CD4-positive, alpha-beta T cell treated with Interleukin-6 for 4 hours (primary cell): ENCODE measurements at places on chromosomes 7 and 10.

- DNase-seq: no peak
Observed at GRCh38 chr7:85324145-85324799, 137.4 kb upstream of the SEMA3D start.

DNA sequence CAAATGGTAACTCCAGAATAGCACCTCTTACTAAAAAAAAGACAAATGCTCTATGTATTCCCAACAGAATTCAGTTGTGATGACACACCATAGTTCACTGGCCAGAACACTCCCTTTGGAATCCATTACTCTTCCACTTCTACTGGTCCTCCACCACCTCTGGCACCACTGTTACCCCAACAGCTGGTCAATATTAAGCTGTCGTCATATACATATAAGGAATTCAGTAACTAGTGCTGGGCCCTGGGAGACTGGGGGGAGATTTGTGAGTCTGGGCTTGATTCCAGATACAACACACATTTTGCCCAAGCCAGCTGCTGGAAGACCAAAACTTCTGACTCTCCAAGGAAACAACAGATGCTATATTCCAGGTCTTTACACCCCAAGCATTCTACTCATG, 26.0 kb upstream of the ITGA8 start:
- no peak for DNase-seq

- DNase-seq: no peak
Observed at GRCh38 chr10:130579913-130580312, 443.7 kb downstream of the GLRX3 start.

GRCh38 chr10:77974396-77975074, 48.0 kb upstream of the DLG5 start:
- no peak for DNase-seq

- no peak for DNase-seq
Observed at GRCh38 chr10:86207226-86207625, 159.4 kb downstream of the GRID1 start.

DNA sequence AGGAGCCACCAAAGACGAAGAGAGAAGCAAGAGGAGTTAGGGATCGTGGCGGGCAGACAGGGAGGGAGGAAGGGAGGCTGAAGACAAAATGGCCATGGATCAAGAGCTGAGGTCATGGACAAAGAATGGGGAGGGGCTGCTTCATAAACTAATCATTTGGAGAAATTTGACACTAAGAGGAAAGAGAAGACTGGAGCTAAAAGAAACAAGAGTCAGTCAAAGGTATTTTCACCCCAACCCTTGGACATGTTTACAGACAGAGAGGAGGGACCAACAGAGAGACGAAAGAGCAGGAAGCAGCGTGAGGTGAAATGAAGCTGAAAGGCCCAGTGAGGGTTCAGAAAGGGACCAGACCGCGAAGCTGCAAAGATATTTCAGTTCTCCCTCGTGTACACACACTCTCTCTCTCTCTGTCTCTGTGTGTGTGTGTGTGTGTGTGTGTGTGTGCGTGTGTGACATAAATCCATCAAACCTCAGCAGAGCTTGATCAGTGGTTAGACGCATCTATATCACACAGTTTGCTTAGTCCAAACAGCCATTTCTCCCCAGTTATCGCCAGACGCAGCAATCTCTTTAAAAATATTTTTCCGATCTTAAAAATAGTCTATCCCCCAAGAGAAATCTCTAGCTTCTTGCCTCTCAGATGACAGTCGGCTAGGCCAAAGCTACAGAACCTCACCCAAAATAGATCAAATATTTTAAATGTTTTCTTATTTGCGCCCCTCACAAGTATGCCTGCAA, 12.5 kb upstream of the CALD1 start:
- no peak for DNase-seq

GRCh38 chr10:55320187-55320700, 519.2 kb upstream of the PCDH15 start:
- no peak for DNase-seq

DNA sequence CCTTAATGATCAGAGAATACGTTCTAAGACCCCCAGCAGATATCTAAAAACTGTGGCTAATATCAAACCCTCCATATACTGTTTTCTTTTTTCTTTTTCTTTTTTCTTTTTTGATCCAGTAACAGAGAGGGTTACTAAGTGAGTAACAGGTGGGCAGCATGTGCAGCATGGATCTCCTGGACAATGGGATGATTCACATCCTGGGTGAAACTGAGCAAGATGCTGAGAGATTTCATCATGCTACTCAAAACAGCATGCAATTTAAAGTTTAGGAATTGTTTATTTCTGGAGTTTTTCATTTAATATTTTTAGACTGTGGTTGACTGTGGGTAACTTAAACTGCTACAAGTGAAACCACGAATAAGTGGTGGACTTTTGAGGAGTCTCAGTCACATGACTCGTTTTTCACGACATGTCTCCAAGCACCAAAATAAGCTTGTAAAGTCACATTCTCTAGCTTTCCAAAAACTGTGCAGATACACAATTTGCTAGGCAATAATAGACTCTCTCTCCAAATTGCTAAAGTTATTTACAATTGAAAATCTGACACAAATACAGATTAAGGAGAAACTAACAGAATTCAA, 716.2 kb downstream of the NXPH1 start:
- no peak for DNase-seq

DNA sequence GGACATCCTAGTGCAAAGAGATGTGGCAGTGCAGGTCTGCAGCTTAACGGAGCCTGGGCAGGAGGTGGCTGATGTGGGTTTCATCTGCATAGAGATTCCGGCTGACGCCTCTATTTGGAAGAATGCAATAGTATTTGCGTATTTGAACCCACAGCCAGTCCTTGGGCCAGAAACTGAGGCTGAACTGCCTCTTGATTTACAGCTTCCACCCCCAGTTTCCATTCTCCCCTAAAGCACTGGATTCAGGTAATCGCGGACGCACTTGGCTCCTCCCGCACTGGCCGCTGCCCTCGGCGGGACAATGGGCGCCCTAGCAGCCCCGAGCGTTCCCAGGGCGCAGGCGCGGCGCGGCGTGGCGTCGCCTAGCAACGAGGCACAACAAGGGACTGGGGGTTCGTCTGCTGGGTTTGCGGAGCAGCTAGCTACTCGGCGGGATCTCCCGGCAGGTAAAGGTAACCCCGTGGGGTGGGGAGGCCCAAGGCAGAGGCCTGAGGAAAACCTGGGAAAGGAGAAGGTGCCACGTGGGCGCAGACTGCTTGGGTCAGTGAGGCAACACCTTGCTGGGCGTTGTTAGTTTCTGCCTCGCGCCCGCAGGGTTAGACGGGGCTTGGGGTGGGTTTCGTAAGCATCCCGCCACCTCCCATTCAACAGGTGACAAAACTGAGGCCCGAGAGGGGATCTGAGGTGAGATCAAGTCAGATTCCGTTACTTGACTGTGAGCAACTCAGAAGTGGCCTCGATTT, at the start of gene ARMC3:
ARMC3 (plus strand) TSS at position 393 of the 743 bp plus-strand sequence. CDS start 3,944 bp downstream, outside the sequence.
- peak; percentile 65 for DNase-seq

- DNase-seq: no peak
Observed at GRCh38 chr7:97457054-97457453, 274.8 kb upstream of the TAC1 start.

GRCh38 chr10:28343252-28343651, 40.4 kb upstream of the MPP7 start:
- DNase-seq: no peak

DNA sequence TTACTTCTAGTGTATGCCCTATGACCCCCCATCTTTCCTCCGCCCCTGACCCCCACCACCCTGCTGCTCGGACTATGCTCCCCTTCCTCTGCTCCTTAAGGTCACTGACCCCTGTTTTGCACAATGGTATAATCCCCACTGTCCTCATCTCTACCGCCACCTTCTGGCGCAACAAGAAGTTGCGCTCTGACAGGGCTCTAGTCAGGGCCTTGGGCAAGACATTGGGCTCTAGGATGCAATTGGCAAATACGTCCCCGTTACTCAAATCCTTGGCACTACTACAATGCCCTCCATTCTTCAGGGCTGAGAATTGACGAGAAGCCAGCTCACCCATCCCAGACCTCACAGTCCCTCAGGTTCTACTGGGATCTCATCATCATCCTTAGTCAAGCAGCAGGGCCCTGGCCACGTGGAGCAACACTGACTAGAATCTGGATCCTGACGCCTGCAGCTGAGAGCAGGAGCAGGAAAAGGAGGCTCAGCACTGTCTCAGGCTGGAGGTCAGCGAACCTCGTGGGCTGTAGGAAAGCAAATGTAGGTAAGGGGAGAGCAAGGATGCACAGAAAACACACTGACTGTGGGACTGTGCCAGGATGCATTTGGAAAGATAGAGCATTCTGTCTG, 10.6 kb downstream of the LRIT2 start:
- peak; percentile 30 for DNase-seq

DNA sequence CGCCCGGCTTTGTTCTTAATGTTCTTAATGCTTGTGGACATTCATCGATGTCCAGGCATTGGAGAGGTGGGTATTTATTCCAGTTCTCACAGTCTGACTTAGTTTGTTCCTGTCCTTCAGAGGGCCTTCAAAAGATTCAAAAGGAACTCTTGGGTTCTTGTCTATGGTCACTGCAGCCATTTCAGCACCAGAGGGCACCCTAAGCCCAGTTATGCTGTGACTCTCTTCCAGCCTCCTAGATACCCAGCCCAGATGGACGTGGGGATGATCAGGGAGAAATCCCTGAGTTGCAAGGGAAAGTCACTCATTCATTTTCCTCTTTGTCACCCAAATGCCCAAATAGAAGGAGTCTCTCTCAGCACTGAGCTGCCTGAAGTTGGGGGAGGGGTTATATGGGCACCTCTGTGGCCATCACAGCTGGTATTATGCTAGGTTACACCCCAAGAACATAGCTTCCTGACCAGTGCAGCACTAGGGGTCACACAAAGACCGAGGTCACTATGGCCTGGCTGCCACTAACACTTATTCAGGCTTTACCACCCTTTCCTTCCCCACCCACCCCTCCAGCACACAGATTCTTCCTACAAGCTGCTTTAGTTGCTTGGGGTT, 26.5 kb upstream of the CCDC126 start:
- DNase-seq: peak; percentile 71

DNA sequence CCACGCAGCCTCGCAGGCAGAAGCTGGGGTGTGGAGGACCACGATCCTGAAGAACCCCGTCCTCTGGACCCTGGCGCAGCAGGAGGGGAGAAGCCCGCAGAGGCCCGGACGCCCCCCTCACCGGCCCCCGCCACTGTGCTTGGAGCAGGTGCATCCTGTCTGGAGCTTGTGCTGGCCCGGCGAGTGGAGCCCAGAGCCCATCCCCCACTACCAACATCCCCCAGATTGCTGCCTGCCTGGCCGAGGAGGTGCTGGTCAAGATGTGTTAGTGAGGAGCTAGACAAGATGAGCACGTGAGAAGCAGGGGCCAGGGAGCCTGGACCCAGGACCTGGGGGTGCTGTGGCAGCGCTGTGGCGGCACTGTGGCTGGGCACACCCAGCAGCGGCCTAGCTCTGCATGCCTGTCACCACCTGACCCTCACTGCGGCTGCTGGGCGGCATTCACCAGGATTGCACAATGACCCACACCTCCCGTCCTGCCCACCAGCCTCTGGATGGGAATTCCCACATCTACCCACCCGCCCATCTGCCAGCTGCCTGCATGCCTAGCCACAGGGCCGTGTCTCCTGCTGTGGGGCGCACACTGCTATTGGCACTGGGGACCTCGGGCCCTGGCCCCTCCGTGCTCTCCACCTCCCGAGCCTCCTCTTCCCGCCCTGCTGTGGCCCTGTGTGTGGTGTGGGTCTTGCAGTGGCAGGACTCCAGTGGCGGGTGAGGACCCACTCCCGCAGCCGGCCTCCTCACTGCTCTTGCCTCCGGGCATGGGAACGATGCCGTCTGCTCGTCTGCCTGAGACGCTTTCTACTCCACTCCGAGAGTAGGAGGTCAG, 11.8 kb downstream of the GPR146 start:
- peak; percentile 22 for DNase-seq

DNA sequence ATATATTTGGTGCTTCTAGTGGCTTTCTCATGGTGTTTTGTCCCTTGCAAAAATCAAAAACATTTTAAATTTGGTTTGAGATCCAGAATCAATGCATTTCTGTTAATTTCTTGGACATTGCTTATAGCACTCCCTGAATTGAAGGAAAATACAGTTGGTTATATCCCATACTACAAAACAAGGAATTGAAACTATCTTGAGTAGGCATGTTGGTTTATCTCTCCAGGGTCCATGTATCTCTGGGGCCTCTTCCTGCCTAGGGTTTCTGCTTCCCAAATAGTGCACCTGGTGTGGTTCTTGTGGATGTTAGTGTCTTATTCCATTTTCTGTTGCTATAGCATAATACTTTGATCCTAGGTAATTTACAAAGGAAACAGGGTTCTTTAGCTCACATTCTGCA, 212.4 kb downstream of the CAMK1D start:
- no peak for DNase-seq

DNA sequence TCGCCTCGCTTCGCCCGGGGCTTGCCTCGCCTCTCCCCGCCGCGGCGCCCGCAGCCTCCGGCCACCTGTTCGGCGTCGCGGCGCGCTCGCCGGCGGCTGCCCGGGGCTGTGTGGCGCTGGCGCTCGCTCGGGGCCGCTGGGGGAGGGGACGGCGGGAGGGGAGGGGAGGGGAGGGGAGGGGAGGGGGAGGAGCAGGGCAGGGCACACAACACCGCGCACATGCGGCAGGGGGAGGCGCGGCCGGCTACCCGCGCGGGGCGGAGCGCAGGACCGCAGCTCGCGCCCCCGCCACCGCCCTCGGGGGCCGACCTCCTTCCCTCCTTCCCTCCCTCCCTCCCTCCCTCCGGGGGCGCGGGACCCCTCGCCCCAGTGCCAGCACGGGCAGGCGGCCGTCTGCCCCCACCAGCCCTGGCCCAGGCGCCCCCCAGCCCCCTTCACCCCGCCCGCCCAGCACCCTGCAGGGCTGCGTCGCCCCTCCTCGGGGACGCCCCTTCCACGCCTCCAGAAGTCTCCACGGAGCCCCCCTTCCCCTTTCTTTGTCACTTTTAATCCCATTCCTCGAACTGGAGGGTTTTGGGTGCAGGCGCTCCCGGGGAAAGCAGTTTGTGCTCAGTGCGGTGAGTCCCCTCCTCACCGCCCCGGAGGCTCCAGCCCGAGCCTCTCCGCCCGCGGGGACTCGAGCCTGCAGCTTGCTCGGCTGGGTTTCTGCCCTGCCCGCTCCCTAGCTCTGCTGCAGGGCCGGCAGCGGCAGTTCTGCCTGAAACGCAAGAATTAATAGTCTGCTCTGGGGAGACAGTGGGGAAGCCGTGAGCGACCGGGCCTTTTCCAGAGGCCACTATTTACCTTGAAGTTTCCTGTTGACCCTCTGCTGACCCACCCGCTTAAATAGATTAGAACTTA, at the start of gene PARD3:
PARD3 (minus strand) TSS at position 112 of the 900 bp plus-strand sequence. CDS start 301 bp downstream, outside the sequence.
- DNase-seq: peak; percentile 15

- DNase-seq: no peak
Observed at GRCh38 chr10:79454259-79454658, 8.8 kb upstream of the ZCCHC24 start.

DNA sequence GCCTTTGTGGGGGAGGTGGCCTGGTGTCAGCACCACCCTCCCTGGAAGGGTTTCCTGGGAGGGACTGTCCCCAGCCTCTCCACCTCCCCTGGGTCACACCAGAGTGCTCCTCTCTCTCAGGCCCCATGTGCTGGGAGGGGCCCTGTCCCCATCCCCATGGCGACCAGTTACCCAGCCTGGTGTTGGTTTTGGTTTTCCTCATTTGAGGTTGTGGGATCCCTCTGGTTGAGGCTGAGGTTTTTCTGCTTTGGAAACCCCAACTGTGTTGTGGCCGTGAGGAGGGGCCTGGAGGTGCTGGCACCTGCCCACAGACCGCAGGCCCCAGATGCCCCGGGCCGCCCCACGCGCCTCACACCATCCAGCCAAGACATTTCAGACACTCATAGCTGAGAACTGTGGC, 106.3 kb downstream of the GRK5 start:
- peak; percentile 52 for DNase-seq
